ENCODE measurements at places on chromosomes 4 and X.

DNA sequence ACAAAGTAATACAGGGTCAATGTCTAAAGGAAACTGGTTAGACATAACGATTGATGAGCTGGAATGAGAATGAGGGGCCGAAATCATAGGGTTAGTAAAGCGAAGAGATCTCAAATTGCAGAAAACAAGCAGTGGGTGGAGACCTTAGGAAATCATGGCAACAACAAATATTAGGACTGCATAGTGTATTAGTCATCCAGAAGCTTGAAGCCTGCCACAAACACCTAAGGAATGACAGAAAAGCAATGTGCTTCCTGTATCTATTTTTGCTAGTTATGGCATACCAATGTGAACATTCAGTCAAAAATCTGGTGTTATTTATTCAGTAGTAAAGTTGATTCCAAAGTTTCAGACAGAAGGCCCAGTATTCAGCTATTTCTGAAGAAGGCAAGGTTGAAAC is 410.9 kb upstream of the CT83 start:
- no peak for DNase-seq

DNA sequence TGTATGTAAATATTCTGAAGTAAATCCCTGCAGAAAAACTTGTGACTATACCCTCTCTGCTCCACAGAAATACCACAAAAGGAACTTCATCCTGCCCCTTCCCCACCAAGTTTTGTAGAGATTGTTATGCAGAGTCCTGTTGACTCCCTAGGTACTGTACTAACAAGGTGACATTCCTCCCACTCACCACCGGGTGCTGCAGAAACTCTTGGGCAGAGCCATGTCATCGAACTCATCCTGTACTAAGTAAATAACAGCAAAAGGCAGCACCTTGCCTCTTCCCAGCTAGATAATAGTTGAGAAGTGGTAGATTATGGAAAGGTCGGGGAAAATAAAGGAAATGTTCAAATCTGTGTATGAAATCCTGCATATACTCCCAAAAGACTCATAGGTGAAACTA is 233.3 kb downstream of the STPG2 start:
- DNase-seq = no peak

DNA sequence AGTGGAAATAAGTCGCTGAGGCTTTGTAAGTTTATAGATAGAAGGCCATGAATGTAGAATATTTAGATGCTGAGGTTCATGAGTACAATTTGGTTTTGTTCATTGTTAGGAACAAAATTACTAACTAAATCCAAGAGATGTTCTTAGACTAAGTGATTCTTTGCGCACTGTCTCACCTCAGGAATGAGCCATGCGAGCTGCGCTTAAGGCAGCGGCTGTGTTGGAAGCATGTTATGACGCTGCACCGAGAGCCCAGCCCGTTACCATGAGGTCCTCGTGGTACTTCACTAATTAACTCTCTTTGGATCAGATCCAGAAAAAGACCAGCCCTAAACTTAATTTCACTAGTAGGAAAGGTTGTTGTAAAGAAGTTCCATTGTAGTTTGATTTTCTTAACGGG is 166.2 kb downstream of the RAPGEF2 start:
- no peak for DNase-seq

- DNase-seq = no peak
These were observed 64.8 kb downstream of the HPGD start for GRCh38 chr4:174457468-174457867.

DNA sequence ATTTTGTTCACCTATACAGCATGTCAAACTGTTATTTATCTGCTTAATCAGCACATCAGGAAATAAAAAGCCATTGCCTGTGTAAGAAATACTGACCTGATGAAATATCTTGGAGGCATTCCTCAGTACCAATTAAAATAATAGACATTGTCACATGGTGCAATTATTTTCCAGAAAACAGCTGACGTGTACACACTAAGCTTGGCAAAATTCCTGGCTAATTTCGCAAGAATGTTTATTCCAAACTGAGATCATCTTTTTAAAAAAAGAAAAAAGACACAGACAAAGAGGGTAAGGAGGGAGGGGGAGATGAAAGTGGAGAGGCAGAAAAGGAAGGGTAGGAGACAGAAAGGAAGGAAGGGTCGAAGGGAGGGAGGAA is 61.9 kb upstream of the NFKB1 start:
- no peak for DNase-seq

- no peak for DNase-seq
These were observed 66.5 kb downstream of the TIGD2 start for GRCh38 chr4:89177807-89178206.

DNA sequence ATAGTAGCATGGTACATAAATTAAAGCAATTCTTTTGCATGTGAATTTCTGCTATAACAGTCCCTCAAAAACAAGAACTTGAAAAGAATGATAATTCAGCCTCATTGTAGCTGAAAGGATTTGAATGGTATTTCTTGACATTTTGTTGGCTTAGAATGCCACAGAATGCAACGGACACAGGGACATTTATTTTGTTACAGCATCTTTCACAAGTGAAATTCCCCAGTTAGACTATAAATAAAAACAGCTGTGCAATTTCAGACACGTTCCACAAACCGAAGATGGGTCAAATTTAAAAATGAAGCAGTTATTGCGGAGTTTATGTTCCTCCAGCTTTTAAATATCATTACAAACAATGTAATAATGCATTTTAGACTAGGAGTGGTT is 82.8 kb upstream of the AMELX start:
- no peak for DNase-seq

DNA sequence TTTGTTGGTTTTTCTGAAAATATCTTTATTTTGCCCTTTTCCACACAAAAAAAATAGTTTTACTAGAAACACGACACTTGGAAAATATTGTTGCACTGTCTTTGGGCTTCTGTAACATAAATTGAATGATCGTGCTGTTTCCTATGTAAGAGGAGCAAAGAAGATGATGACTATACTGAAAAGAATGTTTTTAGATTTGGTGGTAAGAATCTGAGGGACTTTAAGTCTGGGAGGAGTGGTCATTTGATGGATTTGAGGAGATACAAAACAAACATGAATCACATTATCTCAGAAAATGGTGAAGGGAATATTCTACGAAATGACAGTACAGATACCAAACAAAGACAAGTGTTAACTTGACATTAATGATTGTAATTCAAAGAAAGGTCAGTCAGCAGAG is 328.8 kb downstream of the ADAM29 start:
- DNase-seq = no peak

DNA sequence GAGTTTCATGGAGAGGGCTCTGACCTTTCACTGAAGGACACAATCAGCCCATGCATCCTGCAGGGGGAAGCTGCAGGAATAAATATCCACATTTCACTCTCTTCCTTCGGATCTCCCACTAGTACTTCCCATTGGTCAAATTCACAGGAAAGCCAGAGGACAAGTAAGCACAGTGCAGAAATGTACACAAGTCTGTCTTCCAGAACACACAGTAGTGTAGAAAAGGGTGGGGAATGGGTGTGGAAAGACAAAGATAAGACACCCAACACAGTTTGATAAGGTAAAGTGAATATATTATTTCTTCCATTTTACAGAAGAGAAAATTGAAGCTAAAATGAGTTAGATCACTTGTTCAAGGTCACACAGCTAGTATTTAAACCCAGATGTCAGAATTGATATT is 81.1 kb upstream of the PCDH19 start:
- DNase-seq = no peak

DNA sequence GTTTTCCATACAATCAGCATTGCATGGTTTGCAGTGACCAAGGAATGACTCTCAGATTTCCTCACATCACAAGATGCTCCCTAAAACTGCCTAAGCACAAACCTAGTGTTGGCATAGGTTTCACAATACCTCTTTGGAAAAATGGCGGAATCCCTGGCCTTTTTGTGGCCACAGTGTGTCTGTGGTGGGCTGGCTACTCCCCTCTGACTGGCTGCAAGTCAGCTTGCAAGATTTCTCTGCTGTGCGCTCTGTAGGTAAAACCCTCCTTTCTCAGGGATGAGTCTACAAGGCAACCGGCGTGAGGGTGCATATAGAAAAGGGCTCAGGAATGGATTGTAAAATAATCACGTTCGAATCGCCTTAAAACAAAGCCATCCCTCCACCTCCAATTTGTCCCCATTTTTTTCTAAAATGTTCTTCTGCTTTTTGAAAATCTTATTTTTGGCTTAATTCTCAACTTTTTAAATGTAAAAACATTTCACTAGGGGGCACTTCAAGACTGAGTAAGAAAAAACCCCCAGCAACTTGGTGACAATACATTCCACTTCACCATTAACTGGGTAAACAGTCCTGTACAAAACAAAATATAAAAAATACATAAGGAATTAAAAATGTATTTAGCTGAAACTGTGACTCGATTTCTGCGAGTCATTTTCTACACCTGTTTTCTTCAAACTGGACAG is 235.6 kb downstream of the STIM2 start:
- no peak for DNase-seq

DNA sequence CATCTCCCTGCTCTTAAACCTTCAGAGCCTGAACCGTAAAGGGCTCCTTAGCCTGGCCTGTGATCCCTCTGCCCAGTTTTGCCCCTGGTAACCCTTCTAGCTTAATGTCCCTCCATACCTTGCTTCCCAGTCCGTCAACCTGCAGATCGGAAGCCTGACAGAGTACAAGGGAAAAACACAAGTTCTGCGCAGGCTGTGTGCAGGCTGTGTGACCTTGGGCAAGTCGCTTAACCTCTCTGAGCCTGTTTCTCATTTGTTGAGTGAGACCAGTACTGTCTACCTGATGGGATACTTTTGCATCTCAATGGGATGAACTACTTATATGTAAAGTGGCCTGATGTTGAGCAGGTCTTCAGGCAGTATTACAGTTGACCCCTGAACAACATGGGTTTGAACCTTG is 1.7 kb downstream of the NSDHL start:
- no peak for DNase-seq

GRCh38 chrX:50609796-50610195 is 139.2 kb upstream of the DGKK start:
- no peak for DNase-seq

Data from activated T-cell treated with anti-CD3 and anti-CD28 coated beads, Interleukin-2, amount 50 U/mL, for 24 hours (primary cell).